Naive B cell (primary cell): ENCODE measurements at places on chromosomes 5 and 9. TPM values are rescaled to one million over a fixed set of nuclear protein-coding genes. Genes with fewer than 3 reads are reported as not detected.

Gene MAML1
- polyA plus RNA-seq: 2.4 TPM

Gene FBP2
- polyA plus RNA-seq: not detected

Gene SELENOP
- not detected for polyA plus RNA-seq

Gene MZB1
- 105 TPM for polyA plus RNA-seq

Gene RNF208
- not detected for polyA plus RNA-seq

Gene WNT8A
- not detected for polyA plus RNA-seq

Gene OBP2B
- not detected for polyA plus RNA-seq

Gene ZNF300
- polyA plus RNA-seq: 2.0 TPM

Gene ZNF483
- polyA plus RNA-seq: 1.5 TPM

DNA sequence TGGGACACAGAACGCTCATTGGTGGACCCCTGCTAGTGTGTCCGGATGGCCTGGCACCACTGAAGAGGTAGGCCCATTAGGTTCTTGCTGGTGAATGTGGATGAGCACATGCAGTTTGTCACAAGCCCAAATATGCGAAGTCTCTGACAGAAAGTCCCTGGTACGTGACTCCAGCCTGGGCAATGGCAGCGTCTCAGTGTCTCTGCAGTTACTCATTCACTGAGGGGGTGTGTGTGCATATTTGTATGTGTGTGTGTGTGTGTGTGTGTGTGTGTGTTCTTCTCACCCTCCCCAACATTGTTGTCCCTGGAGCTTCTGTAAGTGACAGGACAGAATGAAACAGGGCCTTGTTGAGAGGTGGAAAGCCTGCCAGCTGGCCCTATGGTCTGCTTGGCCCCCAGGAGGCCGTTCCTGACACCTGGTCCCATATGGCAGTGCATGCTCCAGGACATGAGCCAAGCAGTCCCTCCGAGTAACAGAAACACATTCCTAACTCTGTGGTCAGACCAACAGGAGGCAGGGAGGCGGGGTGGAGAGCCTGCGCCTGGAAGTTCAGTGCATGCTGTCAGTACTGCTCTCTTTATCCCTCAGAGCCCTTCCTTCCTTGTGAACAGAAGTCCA lies 169.9 kb downstream of the SLC28A3 start:
- DNase-seq: no peak

GRCh38 chr9:36092509-36093215 lies 43.9 kb upstream of the GLIPR2 start:
- peak; percentile 46 for DNase-seq

GRCh38 chr5:82676661-82677060 lies 398.5 kb upstream of the RPS23 start:
- DNase-seq: no peak

DNA sequence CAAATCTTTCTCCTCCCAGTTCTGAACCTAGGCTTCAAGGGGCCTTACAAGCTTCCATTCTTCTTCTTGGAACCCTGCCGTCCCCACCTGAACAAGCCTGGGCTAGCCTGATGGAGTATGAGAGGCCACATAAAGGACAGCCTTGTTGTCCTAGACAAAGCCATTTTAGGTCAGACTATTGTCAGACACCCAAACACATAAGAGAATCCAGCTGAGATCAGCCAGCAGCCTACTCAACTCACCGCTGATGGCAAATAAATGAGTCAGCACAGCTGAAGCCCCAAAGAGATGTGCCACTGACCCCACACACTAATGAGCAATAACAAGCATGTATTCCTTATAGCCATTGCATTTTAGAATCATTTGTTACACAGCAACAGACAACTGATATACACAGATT lies 33.8 kb downstream of the SVEP1 start:
- DNase-seq: no peak

DNA sequence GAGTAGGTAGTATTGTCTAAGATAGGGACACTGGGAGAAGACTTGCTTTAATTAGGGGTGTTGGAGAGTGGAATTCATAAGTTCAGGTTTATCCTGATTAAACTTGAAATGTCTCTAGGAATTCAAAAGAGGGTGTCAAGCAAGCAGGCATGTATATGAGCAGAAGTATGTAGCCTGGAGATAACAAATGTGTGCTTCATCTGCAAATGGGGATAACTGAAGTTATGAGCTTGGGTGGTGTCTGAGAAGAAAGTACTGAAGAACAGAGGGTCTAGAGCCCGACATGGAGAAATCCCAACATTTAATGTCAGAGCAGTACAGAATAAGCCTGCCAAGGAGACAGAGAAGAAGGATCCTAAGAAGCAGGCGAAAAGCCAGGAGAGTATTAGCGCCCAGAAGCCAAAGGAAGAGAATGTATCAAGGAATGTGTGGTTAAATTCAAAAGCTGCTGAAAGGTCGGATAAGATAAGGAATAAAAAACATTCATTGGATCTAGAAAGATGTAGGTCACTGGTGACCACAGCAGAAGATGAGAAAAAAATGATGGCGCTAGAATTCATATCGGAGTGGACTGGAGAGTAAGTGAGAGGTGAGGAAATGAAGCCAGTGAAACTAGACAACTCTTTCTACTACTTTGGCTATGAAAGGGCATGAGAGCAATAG lies 401.5 kb upstream of the PIK3R1 start:
- DNase-seq: no peak

DNA sequence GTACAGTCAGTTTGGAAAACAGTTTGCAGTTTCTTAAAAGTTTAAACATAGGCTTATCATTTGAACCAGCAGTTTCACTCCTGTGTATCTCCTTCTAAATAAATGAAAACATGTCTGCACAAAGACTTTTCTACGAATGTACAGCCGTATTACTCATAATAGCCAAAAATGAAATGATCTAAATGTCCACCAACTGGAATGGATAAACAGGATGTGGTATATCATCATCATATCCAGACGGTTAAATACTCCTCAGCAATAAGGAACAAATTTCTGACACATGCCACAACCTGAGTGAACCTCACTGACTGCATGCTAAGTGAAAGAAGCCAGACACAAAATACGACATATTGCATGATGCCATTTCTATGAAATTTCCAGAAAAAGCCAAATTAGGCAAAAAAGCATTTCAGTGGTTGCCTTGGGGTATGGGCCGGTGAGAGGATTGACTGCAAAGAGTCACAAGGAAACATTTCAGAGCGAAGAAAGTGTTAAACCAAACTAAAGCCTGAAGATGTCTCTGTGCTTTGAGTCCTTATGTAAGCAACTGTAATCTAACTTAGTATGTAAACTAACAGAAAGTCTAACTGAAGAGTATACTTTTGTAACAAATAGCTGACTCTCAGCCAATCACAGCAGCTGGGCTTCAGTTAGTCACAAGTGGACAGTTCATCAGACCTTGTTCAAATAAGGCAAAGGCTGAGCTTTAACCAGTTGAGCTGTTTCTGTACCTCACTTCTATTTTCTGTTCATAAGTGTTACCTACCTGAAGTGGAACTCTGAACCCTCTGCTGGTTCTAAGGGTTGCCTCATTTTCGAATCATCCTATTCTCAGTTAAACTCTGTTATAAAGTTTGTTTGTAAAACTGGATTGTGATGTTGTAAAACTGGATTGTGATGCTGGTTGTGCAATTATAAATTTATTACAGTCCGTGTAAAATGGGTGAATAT lies 65.2 kb downstream of the TRIO start:
- no peak for DNase-seq

- no peak for DNase-seq
Measured at GRCh38 chr5:71864730-71865601, 145.9 kb downstream of the CARTPT start.

DNA sequence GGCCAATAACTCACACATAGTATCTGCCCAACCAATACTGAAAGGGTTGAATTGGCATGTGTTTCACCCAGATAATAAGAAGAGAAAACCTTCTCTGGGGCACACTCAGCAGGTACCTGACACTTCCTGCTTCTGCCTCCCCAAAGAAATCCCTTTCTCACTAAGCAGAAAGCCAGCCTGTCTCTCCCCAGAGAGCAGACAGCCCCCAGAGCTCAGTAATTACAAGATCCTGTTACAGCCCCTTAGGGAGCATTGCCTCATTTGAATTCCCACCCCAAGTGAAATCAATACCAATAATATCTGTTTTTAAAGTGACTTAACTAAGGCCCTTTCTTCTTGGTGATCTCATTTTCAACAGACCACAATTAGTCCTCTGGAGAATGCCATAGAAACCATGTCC lies 38.5 kb upstream of the FOXI1 start:
- no peak for DNase-seq

DNA sequence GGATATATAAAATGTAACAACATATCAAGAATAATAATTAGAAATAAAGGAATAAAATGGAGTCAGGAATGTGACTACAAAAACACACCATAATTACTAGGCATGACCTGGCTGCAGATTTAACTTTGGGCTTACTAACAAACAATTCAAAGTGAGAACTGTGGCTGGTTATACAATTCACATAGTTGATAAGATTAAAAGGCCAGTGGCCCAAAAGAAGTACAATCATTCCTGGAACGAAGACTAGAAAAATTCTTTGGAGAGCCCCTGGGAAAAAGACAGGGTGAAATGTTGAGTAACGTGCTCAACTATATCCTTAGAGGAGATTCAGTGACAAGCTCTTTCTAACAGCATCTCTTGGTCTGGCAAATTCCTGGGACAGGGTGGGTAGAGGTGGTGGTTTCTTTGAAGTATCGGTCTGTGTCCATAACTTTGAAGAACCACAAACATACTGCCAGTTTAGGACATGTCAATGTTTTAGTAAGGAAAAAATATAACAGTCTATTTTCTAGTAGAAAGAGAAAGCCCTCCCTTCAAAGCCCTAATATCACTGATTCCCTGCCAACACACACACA lies 75.0 kb upstream of the IL6ST start:
- DNase-seq: no peak

- DNase-seq: no peak
Measured at GRCh38 chr9:811106-811531, 30.4 kb upstream of the DMRT1 start.

- no peak for DNase-seq
Measured at GRCh38 chr5:34914671-34915138, 599 bp downstream of the RAD1 start.

DNA sequence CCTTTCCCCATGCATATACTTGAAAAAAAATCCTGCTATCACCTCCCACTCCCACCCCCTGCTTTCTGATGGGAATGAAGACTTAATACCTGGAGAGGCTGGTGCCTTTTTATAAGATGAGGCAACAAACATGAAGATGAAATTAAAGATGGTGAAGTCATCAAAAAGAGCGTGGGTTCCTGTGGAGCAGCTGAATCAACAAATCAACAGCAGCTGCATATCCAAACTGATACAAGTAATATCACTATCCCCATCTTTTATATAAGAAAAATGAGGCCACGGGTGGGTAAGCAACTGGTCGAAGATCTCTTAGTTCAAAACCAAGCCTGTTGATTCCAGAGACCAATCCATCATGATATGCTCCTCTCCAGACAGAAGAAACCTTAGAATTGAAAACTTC lies 268.5 kb downstream of the ENC1 start:
- DNase-seq: no peak

DNA sequence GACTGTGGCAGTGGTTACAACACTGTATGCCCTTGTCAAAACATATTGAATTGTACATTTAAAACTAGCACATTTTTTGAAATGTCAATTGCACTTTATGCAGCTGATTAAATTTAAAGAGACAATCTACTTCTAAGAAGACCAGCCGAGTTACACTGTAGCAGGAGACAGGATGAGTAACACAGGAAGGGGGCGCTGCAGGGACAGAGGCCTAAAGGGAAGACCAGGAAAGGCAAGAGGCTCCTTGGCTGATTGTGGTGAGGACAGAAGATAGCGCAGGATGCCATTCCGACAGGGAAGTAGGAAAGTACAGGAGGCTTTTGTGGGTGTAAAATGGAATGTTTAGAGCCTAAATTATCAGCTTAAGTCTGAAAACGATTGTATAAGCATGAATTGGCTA lies 28.2 kb upstream of the PPP2R2B start:
- no peak for DNase-seq

GRCh38 chr5:154779105-154779504 lies 23.9 kb downstream of the LARP1 start:
- DNase-seq: no peak

- DNase-seq: no peak
Measured at GRCh38 chr5:42168091-42168670, 243.1 kb downstream of the FBXO4 start.

- DNase-seq: no peak
Measured at GRCh38 chr9:131874447-131874846, 134.6 kb upstream of the RAPGEF1 start.

- DNase-seq: no peak
Measured at GRCh38 chr9:75471549-75472114, 383.3 kb downstream of the OSTF1 start.

DNA sequence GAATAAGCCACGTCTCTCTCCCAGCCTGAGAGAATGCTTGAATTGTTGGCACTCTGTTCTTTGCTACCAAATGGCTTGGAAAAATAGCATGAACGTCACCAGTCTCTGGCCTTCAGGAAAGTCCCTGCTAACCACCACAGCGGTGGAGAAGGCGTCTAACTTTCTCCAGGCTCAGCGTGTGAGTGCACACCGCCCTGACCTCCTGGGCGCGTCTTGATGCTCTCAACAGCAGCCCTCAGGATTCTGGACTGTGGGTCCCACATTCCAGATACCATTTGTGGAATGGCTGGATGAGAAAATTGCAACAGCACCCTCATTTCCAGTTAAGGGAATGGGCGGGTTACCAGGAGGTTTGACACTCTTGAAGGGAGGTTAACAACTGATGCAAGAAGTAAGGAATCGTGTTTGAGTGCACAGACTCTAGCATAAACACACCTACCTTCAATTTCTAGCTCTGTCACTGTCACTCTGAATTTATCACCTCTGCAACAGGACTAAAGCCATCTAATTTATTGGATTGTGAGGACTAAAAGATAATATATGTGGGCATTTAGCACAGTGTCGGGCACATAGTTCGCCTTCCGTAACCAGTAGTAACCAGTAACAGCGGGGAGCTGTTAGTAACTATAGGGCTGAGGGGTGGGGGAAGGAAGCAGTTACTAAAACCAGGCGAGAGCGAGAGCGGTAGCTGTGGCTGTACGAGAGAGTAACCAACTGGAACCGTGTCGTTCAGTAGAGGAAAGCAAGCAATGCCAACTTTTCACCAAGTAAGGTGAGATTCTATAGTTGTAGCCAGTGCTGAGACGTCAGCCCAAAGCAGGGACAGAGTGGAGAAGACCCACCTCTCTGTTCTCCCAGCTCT lies 807 bp upstream of the PLGRKT start:
- DNase-seq: peak; percentile 52

- no peak for DNase-seq
Measured at GRCh38 chr5:135032695-135032998, 1.4 kb downstream of the PITX1 start.

GRCh38 chr5:151047814-151048425 lies 27.5 kb downstream of the GPX3 start:
- DNase-seq: peak; percentile 20

- no peak for DNase-seq
Measured at GRCh38 chr5:5572010-5572865, 149.8 kb downstream of the ICE1 start.

- DNase-seq: no peak
Measured at GRCh38 chr5:180646289-180646962, 3.0 kb downstream of the FLT4 start.

GRCh38 chr5:2207416-2208238 lies 324.9 kb upstream of the IRX4 start:
- DNase-seq: no peak

GRCh38 chr5:110262749-110263148 lies 463.7 kb downstream of the TMEM232 start:
- no peak for DNase-seq

GRCh38 chr9:127949827-127950512 lies 12.3 kb upstream of the DPM2 start:
- DNase-seq: no peak

- DNase-seq: no peak
Measured at GRCh38 chr5:87410931-87411330, 1.8 kb downstream of the CCNH start.

- DNase-seq: no peak
Measured at GRCh38 chr9:93247099-93247865, 63.3 kb downstream of the WNK2 start.

- DNase-seq: no peak
Measured at GRCh38 chr9:130423272-130423671, 21.5 kb upstream of the ASS1 start.
